ENCODE measurements at places on chromosomes 2 and 18.

- no peak for DNase-seq
Measured at GRCh38 chr2:214750529-214750928, 59.0 kb downstream of the BARD1 start.

- DNase-seq = no peak
Measured at GRCh38 chr2:165843351-165843750, 49.3 kb upstream of the GALNT3 start.

- DNase-seq = no peak
Measured at GRCh38 chr2:505941-506340, 171.3 kb downstream of the TMEM18 start.

GRCh38 chr18:47719096-47719780, 211.2 kb downstream of the SMAD2 start:
- DNase-seq = no peak

DNA sequence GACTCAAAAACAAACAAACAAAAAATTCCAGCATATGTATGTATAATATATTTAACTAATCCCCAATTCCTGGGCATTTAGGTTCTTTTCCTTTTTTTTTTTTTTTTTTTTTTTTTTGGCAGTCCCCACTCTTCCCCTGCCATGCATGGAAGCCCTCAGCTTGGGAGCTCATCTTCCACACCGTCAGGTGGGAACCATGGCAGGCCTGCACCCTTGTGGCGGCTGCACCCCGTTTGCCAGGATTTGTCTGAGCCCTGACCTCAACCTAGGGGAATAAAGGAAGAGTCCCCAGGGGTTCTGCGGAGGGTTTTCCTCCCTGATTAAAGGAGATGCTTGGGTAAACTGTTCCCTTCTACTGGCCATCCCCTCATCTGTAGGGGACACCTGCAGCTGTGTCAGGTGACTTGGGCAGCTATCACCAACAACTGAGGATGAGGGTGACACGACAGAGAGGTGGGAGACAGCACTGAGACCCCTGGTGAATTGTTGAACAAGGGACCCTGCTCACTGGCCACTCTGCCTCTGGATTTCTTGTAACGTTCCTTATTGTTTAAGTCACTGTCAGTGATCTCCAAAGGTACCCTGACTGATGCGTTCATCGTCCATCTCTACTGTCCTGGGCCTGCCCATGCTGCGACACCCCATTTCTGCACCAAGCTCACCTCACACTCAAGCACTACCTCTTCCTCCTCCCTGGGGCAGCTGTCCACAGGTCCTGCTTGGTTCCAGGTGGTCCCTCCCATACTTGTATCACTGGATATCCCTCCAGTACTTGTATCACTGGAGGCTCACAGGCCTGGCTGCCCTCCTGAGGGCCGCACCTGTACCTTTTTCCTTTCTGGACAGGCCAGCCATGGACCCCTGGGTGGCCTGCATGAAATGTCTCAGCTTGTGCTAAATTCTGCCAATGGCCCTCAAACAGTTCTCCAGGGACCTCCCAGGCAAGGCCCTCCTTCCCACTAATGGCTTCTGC, 14.5 kb downstream of the TMEM185B start:
- no peak for DNase-seq

GRCh38 chr2:46471-47345, at the start of gene FAM110C:
TSS of gene FAM110C (minus strand) at chr2:46505. CDS start at chr2:46385, 120 bp downstream.
- DNase-seq = peak; percentile 88

GRCh38 chr18:62060820-62061219, 126.0 kb downstream of the PIGN start:
- DNase-seq = no peak

GRCh38 chr2:28360718-28361293, 31.9 kb upstream of the FOSL2 start:
- no peak for DNase-seq

DNA sequence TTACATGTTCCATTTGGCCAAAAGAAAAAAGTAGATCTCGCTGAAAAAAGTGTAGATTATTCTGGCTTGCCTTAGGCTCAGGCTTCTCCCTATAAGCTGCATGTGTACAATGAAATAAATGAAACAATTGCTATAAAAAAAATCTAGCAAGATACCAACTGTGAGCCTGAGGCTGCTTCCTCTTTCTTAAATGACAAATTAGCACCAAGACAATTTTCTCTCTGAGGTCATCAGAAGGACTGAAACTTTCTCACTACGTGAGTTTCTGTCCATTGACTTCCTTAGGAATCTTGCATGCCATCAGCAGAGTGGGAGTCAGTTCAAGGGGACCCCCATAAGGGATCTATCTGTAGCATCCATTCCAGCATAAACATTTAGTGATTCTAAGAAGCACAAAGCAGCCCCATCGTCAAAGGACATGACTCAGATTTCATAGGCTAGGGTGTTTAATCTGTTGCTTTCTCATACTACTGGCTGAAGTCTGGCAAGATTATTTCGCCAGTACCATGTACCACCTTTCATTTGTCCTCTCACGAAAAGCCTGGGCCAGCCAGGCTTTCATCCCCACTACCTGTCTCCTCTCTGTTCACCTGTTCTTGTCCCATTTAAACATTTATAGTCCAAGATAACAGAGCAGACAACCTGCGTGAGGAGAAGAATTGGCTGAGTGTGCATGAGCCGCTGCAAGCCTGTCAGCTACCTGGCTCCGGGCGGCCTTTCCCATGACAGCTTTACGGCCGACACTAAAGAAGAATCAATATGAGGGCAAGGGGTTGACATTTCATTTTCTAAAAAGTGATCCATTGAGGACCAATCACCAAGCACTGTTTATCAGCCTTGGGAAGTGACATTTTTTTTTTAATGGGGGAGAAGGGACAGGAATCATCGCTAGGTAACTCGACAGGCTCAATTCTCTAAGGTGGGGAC, 120.0 kb downstream of the EPHA4 start:
- DNase-seq = no peak

All from mucosa of gallbladder (tissue), 1 donor.